ENCODE measurements at places on chromosomes 1 and 21.

DNA sequence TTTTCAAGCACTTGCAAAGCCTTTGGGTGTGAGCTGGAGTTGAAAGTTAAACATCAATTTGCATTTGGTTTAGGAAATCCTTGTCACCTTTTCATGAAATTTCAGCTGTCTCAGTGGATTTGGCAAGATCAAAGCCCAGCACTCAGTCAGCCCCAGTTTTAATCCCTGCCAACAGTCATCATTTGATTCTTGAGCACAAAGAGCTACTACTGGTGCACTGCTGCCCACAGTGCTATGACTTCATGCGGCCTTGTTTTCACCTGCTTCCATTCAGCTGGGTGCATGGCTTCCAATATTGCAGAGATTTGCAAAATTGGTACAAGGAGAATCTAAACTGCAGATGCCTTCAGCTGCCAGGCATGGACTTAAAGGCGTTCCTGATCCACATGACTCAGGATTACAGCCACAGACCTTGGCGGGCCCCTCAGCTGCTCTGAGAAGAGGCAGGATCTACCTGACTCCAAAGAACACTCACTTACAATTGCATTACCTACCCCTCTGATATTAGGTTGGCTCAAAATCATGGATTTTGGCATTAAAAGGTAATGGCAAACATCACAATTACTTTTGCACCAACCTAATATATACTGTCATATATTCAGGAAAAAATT lies 259.1 kb downstream of the DSCAM start:
- DNase-seq: no peak

- no peak for DNase-seq
Measured at GRCh38 chr1:236381565-236382158, 12.4 kb upstream of the EDARADD start.

DNA sequence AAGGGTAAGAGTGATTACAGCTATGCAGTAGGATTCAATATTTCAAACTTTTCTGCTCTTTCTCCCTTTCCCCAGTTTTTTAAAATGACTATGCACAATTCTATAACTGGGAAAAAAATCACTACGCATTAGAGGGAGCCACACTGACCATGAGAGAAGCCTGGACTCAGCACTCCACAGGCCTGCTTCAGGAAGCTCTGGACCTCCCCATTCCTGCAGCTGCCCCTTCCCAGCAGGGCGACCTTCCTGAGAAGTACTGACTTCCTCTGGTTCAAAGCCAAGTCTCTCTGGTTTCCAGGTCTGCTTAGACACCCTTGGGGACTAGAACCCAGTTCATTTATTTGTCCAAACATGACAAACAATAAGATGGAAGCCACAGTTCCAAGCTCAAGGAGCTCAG lies 42.0 kb upstream of the CLSTN1 start:
- DNase-seq: no peak

DNA sequence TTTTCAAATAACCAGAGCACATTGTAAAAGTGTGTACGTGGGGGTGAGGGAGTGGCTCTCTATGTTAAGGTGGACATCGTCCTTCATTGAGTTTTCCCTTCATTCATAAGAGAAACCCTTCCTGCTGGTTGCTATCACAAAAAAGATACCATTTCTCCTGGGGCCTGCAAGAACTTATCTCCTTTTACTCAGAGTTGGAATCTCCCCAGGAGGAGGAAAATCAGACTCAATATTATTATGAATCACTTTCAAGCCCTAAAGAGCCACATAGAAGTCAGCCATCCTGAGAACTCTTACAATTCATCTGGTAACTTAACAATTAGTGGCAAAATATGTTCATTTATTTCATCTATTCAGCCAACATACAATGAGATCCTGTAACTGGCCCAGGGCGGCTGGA lies 27.1 kb upstream of the TGFBR3 start:
- DNase-seq: no peak

DNA sequence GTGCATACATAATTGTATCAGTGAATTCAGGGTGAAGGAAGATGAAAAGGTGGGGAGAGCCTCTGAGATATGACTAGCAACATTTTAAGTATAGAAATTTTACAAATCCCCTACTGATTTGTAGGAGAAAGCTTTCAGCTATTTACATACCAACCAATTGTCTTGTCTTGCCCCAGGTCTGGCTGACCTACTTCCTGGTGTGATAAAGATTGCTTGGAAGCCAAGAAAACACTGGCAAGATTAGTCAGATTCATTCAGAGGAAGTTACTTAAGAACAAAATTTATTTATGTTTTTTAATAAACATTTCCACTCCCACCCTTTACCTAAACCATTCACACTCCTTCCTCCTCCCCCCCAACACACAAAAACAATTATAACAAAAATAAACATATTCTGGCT lies 17.5 kb downstream of the PTGS2 start:
- DNase-seq: no peak

- no peak for DNase-seq
Measured at GRCh38 chr1:222931023-222931422, 116.2 kb downstream of the DISP1 start.

GRCh38 chr1:17045634-17046333 lies 8.0 kb downstream of the SDHB start:
- no peak for DNase-seq

- DNase-seq: no peak
Measured at GRCh38 chr1:13730291-13730690, 30.3 kb downstream of the PRDM2 start.

DNA sequence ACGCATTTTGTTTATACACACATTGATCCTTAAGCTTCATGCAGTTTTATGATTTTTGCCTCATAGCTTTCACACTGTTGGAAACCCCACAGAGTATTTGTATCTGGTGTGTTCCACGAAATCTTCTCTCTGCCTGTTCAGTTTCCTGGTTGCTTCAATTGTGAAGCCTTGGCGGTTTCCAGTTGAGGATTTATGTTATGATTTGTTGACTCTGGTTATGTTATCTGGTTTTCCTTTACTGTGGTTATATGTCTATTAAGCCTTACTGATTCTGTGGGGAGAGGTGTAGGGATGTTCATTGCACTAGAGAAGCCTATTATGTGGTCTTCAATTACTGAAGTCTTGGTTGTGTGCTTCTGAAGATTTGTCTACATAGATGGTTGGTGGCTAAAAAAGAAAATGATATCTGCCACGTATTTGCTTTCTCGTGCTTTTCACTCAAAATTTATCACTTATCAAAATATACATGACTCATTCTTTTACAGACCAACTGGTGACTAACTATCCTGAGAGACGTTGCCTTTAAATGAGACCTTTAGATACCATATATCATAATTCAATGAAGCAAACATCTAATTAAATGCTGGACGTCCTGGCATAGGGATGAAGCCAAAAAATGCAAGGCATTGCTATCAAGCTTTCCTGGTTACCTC lies 488.0 kb upstream of the B3GALT2 start:
- DNase-seq: no peak

- DNase-seq: no peak
Measured at GRCh38 chr1:223052462-223052861, 90.6 kb downstream of the TLR5 start.

- DNase-seq: no peak
Measured at GRCh38 chr1:84847253-84848250, 45.5 kb downstream of the LPAR3 start.

- DNase-seq: no peak
Measured at GRCh38 chr1:119873135-119874015, 22.9 kb downstream of the ADAM30 start.

DNA sequence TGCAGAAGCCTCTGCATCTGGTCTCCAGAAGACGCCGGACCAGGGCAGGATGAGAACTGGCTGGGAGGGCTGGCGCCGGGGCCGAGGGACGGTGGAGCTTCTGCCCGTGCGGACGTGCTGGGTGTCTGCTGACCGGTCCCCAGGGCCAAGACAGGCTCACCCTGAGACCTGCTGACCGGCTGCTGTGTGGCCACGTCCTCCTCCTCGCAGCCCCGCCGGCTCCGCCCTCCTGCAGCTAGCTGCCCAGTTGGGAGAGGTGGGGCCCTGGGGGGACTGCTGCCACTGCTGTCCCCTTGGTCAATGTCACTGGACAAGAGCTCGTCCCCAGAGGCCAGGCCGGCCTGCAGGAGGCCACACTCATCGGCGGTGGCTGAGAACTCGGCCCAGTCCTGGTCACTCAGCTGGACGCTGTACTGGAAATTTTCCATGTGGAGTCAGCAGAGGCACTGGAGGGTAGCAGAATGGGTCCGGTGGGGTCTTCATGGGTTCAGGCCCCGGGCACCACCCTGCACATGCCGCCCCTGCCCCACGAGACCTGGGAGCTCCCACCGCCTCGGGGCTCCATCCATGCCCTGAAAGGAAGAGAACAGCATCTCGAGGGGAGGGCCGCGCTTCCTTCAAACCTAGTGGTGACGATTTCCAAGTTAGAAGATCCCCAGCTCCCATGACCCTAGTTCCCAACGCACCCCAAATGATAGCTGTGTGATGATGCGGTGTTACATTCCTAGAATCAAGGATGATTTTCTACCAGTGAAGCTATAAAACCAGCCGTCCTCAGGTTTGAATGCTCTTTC lies 1.1 kb downstream of the PERM1 start:
- DNase-seq: no peak

GRCh38 chr21:38914528-38915293 lies 109.0 kb downstream of the ETS2 start:
- DNase-seq: no peak

- DNase-seq: no peak
Measured at GRCh38 chr1:22485431-22485830, 33.8 kb downstream of the ZBTB40 start.

- DNase-seq: no peak
Measured at GRCh38 chr1:236942431-236942830, 61.8 kb downstream of the MT1HL1 start.

- no peak for DNase-seq
Measured at GRCh38 chr1:178126741-178127185, 32.9 kb downstream of the RASAL2 start.

DNA sequence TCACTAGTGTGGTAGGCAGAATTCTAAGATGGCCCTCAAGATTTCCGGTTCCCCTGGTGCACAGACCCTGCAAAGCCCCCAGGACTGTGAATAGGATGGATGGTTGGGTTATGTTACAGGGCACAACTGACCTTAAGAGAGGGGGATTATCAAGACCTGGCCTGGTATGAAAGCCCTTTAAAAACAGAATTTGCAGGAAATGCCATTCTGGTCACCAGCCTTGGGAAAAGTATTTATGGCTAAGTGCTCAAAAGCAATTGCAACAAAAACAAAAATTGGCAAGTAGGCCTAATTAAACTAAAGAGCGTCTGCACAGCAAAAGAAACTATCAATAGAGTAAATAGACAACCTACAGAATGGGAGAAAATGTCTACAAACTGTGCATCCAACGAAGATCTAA lies 144.7 kb upstream of the EDN2 start:
- no peak for DNase-seq

- no peak for DNase-seq
Measured at GRCh38 chr1:24830680-24831272, 85.5 kb downstream of the CLIC4 start.

DNA sequence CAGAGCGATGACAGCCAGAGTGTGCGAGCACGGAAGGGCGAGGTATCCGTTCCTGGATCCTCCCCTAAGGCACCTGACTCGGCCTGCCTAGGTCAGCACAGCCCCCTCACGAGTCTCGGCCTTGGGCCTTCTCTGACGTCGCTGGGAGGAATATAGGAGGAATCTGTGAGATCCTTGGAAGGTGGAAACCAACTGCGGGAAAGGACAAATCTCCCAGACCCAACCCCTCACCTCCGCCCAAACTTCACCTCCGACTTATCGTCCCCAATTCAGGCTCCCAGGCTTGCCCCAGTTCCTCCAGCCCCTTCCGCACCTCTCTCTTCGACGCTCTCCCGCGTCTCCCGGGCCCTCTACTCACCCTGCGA lies 494 bp downstream of the APH1A start:
- no peak for DNase-seq

DNA sequence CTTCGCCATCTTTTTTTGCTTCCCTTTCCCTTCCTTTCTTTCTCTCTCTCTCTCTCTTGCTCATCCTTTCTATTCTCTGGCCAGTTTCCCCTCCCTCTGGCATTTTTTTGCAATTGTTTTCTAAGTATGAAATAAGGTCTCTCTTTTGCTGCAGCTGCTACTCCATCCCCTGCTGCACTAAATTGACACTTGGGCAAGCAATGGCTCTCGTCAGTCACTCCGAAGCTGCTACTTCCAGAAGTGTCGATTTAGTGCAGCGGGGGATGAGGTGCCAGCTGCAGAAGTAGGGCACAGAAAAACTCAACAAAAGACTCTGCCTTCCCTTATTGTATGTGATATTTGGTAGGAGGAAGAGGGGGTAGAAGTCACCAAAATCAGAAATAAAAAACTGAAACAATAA lies 642.3 kb downstream of the RWDD3 start:
- no peak for DNase-seq

DNA sequence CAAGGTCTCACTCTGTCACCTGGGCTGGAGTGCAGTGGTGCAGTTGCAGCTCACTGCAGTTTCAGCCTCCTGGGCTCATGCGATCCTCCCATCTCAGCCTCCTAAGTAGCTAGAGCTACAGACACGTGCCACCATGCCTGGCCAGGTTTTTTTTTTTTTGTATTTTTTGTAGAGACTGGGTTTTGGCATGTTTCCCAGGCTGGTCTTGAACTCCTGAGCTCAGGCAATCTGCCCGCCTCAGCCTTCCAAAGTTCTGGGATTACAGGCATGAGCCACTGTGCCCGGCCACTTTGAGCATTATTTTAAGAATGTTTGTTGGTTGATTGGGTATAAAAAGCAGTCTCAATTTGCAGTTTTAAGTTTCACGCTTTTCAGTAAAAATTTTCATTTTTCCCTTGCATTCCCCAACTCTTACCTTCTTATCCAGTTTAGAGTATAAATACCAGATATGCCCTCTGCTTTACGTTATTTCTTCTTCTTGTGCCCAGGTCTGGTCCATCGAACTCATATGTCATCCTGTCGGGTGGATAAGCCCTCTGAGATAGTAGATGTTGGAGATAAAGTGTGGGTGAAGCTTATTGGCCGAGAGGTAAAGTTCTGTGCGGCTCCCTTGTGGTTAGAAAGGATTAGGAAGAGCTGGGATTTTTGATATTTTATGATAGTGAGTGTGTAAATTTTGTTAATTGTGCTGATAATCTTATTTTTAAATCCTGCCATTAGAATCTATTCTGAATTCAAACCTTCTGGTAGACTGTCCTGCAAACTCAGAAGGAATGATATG lies 36.0 kb downstream of the FABP3 start:
- DNase-seq: no peak

DNA sequence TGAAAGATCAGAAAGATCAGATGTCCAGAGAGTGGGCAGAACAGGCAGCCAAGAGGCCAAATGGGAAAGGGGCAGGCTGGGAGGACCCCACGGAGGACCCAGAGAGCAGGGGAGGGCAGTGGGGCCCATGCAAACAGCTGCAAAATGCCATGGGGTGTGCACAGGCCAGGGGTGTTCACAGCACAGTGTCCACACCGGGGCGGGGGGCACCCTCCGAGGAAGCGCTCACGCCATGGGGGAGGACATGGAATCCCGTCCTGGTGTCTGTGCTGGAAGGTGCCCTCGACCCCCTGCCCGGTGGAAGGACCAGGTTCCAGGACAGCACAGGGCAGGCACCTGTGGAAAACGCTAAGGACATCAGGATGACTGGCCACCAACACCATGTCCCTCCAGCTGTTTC lies 1.5 kb downstream of the INTS11 start:
- DNase-seq: no peak

- DNase-seq: no peak
Measured at GRCh38 chr1:34695580-34695979, 59.3 kb upstream of the GJB5 start.

- DNase-seq: no peak
Measured at GRCh38 chr1:86498281-86498680, 29.6 kb downstream of the CLCA1 start.

GRCh38 chr1:93496520-93496919 lies 48.6 kb downstream of the FNBP1L start:
- no peak for DNase-seq

GRCh38 chr1:151583796-151584195 lies 28.1 kb upstream of the SNX27 start:
- DNase-seq: no peak

GRCh38 chr1:40919475-40920011 lies 57.4 kb upstream of the CITED4 start:
- DNase-seq: no peak

All from stimulated activated CD4-positive, alpha-beta T cell treated with anti-CD3 and anti-CD28 coated beads, TNF-alpha, amount 100 ng/mL, for 1 hour (primary cell).